CD4-positive, CD25-positive, alpha-beta regulatory T cell (primary cell): ENCODE measurements at places on chromosomes 7 and 10.

GRCh38 chr7:98584830-98585229 lies 32.3 kb upstream of the NPTX2 start:
- no peak for DNase-seq

DNA sequence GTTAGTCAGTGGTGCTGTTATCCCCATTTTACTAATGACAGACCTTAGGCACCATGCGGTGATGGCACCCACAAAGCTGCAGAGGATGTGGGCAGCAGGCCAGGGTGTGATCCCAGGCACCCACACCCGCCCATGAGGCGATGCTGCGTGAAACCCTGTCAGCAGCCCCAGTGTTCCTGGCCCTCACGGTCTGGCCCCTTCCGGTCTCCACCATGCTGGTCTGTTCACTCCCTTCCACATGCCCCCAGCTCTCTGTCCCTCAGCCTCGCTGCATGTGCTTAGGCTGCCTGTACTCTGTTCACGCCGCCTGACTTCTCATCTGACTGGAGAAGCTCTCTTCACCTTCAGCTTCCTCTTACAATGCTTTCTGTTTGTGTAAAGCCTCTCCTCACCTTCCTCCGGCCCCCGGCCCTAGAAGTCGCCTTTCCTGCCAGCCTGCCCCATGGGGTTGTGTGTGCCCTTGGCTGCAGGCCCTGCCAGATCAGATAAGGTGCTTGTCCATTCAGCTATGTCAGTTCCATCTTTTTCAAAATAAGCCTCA lies 17.6 kb upstream of the ORAI2 start:
- no peak for DNase-seq

- DNase-seq, result no peak
These were observed 464.7 kb upstream of the IGFBP3 start for GRCh38 chr7:46385662-46386309.

GRCh38 chr10:118106426-118106825 lies 59.7 kb upstream of the RAB11FIP2 start:
- no peak for DNase-seq

DNA sequence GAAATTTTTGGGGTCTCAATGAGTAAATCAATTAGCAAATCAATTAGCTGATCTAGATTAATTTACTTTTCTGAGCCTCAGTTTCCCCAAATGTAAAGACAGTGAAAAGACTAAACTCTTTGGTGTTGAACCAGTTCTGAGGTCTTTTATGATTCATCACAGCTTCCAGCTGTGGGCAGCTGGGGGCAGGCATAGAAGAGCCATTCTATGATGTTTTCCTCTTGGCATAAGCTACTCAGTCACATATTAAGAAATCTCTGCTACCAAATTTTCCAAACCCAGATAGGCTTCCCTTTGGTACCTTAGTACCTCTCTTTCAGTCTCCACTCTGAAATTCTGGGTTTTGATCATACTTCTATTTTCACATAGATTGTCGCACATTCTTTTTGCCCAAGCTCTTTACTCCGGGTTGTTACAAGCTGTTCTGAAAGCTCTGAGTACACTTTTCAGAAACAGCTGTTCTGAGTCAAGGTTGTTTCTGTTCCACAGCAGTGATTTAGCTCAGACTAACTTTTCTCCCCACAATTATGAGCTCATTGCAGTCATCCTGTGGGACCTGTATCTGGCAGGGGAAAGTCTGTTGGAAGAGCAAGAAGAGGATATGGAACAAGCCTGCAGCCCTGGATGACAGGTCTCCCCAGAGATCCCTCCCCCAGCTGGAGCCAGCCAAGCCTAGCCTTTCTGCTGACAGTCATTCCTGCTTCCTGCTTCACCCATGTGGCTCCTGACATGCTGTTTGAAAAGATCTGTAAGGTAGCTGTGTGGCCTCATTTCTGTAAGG lies 599.6 kb upstream of the GHITM start:
- no peak for DNase-seq

- DNase-seq, result no peak
These were observed 61.4 kb downstream of the SYPL1 start for GRCh38 chr7:106050746-106051117.

GRCh38 chr7:69873512-69873911 lies 275.2 kb downstream of the AUTS2 start:
- DNase-seq, result no peak

GRCh38 chr7:39016609-39017008 lies 38.9 kb downstream of the POU6F2 start:
- no peak for DNase-seq

GRCh38 chr7:2796358-2797352 lies 47.5 kb downstream of the GNA12 start:
- DNase-seq, result no peak

- no peak for DNase-seq
These were observed 15.3 kb downstream of the ABLIM1 start for GRCh38 chr10:114642729-114643128.

- DNase-seq, result no peak
These were observed 59.0 kb upstream of the NPVF start for GRCh38 chr7:25287291-25287690.

DNA sequence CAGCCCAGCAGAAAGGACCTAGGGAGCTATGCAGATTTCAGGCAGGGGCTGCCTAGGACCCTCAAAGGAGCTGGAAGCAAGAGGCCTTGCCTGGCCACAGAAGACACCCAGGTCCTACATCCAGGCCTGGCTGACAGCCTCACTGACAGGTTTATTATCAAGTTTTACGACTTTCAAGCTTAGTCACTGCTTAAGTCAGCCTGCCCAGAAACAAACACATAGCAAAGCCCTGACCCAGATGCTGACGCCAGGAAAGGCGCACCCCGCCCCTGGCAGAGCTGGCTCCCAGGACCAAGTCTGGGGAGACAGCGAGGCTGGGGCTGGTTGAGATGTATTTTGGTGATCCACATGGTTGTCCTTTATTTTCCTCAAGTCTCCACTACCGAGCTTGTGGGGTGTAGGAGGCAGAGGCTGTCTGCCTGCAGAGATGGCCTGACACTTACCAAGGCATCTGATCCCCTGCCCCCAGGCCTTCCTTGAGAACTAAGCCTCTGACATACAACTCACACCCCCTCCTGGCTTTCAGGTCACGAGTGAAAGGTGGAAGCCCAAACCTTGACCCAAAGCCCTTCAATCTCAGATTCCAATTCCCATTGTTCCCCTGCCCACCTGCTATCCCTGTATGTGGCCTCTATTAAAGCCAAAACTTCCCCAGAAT lies 80.7 kb upstream of the EMX2 start:
- DNase-seq, result no peak

DNA sequence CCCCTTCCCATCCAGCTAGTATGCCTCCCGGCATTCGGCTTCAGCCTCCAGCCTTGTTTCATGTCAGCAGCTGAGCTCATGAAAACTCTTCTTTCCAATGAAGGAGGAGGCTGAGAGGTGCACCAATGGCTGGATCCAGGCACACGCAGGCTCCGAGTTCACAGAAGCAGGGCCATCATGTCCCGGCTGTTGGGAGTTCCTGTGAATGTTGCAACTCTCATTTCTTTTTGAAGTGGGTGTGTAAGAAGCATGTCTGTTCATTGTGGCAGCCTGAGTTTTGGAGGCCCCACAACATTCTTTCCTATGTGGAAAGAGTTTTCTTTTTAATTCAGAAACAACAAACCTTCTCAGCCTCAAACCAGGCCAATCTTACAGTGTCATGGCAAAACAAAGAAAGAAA lies 89.7 kb downstream of the PTPRE start:
- no peak for DNase-seq

DNA sequence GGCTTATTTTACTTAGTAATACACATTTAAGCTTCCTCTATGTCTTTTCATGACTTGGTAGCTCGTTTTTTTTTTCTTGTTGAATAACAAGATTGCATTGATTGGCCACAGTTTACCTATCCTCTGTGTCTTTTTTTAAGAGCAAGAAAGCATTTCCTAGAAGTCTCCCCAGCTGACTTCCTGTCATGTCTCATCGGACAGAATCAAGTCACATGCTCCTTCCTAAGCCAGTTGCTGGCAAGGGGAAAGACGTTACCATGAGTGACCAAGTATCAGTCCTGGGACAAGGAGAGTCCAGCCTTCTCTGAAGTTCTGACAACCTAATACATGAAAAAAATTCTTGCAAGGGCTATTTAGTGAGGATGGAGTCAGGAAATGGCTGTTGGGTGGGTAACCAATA lies 24.9 kb upstream of the SFRP5 start:
- DNase-seq, result no peak

DNA sequence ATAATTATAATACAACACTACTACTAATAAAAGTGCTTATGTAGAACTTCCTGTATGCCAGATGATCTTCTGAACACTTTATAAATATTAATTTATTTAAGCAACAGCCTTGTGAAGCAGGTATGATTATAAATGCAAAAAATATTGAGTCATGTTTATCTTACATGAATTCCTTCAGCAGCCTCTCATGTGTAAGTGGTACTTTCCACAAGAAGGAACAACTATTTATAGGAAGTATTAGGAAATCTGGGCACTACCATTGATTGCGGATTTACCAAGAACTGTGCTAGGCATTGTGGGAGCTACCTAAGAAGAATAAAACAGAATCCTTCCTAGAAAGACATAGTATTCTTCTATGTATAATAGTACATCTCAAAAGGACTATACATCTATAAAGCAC lies 10.7 kb upstream of the STEAP4 start:
- DNase-seq, result no peak

DNA sequence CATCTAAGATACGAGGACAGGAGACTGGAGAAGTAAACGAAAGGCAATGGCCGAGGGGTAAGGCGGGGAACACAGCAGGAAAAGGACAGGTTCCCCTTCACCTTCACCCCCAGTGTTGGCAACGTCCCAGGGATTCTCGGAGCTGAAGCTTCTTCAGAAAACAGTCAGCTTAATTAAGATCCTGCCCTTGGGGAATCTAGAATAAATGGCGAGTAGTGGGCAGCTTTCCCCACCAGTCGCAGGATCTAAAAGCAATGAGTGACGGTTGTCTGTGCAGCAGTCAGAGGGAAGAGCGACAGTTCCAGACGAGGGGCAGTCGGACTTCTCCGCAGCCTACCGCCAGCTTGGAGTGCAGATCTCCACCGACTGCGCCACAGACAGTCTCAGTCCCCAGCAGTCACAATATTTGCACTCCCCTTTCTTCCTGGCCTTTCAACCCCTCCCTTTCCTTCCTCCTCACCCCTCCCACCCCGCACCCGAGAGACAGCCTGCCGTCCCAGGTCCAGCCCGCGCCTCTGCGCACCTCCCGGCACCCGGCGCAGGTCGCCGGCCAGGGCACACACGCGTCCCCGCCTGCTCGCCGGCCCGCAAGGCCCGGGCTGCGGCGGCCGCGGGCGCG lies 10.9 kb upstream of the SP8 start:
- DNase-seq, result no peak

GRCh38 chr7:115070311-115070710 lies 148.4 kb downstream of the MDFIC start:
- no peak for DNase-seq

DNA sequence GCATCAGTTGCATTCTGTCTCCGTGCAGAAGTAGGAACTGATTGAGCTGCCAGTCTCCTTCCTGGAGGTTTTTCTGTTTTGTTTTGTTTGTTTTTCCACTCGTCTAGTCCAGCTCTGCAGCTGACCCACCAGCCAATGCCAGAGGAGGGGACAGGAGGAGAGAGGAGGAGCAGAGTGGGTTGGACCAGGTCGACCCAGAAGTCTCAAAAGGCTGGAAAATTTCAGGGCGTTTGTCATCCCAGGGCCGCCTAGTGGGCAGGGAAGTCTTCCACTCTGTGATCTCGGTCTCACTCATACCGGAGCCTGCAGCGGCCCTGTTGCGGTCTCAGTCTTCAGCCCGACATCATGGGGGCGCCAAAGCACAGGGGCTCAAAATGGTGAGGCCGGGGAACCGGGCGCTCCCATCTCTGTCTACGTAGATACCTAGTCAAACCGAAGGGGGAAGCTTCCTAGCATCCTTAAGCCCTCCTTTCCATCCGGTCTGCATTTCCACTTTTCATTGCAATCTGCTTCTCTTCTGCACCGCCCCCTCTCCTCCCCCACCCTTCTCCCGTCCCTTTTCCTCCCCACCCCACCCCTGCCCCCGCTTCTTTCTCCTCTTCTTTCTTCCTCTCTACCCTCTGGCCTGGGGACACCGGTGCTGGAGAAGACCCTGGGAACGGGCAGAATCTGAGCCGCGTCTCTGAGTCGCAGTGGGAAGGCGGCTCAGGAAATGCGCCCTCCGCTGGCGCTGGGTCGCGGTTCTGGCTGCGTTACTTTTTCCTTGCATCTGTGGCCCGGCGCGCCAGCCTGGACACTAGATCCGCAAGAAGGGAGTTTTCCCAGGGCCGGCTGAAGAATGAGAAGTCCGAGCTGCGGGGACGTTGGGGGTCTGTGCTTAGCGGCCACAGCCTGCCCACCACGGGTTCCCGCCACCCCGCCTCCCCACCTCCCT lies 16.2 kb upstream of the PAX2 start:
- DNase-seq, result no peak

DNA sequence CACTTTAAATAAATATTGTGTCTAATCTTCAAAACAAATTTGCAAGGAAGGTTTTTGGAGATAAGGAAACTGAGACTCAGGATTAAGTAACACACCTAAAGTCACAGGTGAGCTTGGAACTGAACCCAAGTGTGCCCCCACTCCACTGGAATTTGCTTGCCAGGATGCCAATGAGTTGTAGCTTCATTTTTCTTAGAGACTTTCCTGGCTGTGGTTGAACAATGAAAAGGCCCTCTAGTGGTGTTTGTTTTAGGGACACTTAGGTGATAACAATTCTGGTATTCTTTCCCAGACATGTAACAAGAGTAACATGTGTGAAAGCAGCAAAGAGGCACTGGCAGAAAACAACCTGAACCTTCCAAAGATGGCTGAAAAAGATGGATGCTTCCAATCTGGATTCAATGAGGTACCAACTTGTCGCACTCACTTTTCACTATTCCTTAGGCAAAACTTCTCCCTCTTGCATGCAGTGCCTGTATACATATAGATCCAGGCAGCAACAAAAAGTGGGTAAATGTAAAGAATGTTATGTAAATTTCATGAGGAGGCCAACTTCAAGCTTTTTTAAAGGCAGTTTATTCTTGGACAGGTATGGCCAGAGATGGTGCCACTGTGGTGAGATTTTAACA lies 1.5 kb downstream of the IL6 start:
- DNase-seq, result peak; percentile 55

GRCh38 chr7:107276220-107276827 lies 107.5 kb downstream of the HBP1 start:
- DNase-seq, result no peak

GRCh38 chr10:97072851-97073665 lies 112.7 kb downstream of the SLIT1 start:
- DNase-seq, result peak; percentile 69

DNA sequence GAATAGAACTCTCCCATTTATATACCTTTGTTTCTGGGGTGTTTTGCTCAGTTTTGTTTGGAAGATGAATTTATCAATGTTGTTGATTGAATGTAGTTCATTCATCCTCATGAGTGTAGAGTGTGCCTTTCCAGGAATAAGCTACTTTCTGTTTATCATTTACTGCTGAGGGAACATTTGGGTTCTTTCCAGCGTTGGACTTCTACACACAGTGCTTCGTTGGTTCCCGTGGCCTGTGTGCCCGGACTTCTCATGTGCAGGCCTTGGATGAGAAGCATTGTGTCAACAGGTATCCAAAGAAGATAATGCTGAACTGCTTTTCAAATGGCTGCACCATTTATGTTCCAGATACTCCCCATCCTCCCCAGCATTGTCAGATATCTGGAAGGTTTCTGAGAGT lies 107.6 kb upstream of the TNS3 start:
- DNase-seq, result no peak

- no peak for DNase-seq
These were observed 27.2 kb downstream of the PITRM1 start for GRCh38 chr10:3145366-3145765.

- DNase-seq, result no peak
These were observed 308.5 kb downstream of the EXOC4 start for GRCh38 chr7:133561396-133561795.
